ENCODE measurements at places on chromosomes 12 and 14. TPM values are rescaled to one million over a fixed set of nuclear protein-coding genes. Genes with fewer than 3 reads are reported as not detected.
A peak's percentile ranks its signal among the peaks of the same experiment; 100 is the strongest.

DNA sequence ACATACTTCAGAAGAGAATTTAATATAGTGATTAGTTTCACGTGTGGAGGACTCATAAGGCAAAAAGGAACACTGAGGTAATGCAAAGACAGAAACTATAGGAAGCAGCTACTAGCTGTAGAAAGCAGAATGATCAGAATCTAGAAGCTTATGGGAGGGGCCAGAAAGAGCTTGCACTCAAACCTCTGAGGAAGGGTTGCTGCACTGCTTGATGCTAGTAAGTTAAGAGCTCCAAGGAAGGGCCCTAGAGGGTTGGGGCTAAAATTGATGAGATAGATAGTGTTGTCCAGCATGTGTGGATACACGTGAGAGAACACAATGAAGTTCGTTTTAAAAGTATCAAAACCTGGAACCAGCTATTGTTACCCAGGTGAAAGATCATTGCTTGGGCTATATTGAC, 311.1 kb downstream of the SLC6A15 start:
- DNase-seq, result no peak

DNA sequence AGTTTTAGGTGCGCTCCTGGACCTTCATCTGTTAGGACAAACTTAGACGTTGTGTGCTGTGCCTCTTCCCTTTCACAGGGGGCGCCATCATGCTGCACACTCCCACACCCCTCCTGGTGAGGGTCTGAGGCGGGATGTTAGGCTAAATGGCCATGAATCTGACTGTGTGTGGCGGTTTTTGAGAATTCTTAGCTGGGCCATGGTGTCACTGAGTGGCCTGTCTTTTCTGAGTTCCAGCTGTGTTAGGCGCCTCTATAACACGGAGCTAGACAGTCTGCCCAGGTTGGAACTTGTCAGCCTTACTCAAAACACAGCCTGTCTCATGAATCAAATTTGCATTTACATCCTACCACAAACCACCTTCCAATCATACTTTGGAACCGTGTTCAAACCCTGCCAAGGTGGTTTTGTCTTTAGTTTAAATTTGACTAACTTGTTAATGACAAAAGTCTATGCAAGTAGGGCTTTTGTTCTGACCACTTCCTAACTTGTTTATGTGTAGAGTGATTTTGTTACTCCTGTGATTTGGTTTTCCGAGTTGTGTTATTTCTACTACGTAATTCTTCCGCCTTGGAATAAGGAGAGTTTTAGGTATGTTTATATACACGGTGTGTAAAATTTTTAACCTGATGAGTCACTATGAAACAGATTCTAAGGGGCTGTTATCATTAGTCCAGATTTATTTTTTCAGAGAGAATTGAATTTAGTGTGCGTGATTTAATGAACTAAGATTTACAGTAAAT, 19.6 kb downstream of the ACVR1B start:
- DNase-seq, result peak; percentile 14

HPD gene
- 3.1 TPM for total RNA-seq

DNA sequence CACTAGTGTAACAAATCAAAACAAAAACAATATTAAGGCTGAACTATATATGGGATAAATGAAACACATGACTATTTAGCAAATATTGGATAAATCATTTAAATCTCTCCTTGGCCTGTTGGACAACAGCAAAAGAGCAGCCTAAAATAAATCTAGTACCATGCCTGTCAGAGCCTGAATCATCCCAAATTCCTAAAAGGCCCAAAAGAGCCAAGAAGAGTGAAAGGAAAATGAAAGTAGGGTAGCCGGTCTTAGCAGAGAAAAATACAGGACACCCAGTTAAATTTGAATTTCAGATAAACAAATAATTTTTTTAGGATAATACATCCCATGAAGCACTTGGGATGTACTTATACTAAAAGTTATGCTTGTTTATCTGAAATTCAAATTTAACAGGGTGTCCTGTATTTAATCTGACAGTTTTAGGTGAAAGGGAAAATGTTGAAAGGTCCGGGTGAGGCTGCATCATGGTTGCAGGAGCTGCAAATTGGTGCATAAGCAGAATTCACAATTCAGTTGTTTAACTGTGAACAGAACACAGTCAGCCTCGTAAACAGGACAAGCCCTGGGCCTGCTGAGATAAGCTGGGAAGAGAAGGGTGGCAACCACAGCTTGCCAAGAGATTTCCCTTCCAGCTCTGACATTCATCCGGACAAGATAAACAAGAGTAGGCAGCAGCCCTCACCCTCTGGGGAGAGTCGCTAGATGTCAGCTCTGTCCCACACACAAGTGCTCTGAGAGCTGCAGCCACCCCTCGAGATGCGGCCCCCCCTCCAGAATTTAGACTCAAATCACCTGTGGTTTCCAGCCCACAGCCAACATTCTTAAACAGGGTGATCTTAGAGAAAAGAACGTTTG, 30.3 kb downstream of the DMAC2L start:
- peak; percentile 64 for DNase-seq

FBRSL1 gene
- total RNA-seq, result 10.7 TPM
